ENCODE measurements at places on chromosomes 3 and 15.

DNA sequence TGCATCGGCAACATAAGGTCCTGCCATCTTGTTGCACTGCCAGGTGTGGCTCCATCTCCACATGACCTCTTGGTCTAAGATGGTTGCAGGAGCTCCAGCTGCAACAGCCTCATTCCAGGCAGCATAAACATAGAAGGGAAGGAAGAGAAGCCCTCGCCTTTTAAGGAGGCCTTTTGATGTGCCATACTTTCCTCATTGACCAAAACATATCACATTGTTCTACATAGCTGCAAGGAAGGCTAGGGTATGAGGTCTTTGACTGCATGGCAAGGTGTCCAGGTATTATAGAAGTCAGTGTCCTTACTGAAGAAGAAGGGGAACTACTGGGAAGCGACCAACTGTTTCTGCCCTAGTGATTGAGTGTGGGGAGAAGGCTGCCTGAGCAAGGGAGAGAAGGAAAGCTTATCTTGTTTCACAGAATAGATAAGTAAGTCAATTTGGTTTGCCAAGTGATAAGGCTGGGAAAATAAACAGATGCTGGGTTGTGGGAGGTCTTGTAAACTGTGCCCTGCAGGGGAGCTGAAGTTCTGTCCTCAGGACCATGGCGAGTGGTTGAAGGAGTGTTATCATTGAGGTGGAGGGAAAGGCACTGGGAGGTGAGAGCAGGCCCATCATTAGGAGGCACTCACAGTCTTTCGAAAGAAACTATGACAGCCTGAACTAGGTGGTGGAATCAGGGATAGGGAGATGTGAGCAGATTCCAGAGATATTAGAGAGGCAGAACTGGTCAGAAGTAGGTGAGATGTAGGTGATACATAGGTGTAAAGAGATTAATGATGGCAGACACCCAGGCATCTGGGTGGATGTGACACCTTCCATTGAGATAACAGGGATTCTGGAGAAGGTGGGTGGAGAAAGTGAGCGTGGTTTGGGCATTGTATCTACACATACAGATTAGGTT is 93.8 kb upstream of the IGF1R start:
- peak; percentile 13 for DNase-seq

DNA sequence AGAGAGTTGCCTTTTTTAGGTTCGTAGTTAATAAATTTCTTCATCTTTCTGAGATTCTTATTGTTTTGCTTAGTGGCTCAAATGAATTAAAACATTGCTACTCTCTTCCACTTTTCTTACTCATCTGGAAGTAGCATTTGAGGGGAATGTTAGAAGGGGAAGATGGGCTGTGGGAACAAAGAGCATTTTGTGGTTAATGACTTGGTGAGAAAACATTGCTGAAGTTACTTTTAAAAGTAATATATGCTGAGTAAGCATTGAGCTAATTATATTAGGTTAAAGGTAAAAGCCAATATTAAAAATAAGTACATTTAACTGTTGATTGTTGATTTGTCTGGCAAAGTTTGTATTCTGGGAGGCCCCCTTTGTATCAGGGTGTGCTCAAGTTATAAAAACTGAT is 5.7 kb downstream of the MORF4L1 start:
- no peak for DNase-seq

- no peak for DNase-seq
These were observed 130.4 kb upstream of the SMAD3 start for GRCh38 chr15:66934868-66935520.

DNA sequence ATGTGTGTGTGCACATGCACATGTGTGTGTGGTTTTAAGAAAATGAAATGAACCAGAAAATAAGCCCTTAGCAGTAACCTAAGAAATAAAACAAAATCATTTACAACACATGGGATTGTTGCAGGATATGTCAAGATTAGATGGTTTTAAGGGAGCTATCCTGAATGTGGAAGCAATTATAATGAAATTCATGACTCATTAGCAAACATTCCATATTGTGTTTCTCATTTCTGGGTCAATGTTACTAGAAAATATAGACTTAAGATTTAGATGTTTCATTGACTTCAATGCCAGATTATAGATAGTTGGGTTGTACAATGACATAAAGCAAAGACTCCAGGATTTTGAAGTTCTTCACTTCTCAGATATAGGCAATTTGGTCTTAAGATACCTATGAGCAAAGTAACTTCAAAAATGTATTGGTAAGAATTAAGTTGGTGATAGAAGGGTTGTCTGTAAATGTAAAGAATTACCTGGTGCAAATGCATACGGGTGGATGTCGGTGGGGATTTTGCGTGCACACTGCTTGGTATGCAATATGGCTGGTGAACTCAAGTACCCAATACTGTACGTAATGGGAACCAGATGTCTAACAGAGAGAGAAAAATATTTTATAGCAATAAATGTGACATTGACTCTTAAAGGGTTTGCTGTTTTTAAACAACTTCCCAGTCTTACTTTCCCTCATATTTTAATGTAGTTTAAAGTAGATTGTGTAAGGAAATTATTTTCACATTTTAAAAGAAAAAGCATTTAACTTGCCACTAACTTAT is 53.9 kb upstream of the NR2F2 start:
- DNase-seq: no peak

Measured in erythroblast (primary cell).